NCI-H446 (cell line): ENCODE measurements at places on chromosomes 3 and 15.

GRCh38 chr3:168539909-168540308 is 444.2 kb upstream of the GOLIM4 start:
- no peak for DNase-seq

GRCh38 chr3:119642746-119643473 is 17.5 kb downstream of the POPDC2 start:
- DNase-seq, result no peak

DNA sequence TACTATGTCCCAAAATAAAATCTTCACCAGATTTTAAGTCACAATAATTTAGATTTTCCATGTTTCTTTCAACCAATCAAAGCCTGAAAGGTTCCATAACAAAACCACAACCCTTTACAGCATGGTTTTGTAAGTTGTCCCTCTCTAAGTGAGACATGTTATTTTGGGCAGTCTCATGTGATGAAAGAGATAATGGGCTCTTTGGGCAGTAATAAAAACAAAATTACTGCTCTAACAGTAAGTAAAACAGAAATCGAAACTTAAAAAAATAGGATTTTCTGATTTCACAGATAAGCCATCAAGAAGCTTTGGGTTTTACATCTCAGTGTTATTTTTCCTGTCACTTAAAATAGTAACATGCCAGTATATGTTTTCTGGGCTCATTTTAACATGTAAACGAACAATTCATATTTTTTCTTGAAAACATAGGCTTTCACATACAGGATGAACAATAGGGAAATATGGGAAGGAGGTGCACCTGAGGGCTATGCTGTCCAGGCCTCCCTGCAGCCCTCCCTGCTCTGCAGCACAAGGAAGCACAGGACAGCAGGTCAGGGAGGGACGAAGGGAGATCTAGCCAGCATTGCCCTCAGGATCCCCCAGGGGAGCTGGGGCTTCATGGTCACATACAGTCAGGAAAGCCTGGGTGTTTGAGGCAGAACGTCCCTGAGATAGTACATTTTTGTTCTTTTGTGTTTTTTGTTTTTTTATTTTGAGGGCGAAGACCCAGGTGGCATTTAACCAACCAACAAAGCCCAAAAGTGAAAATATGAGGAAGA is 157.4 kb downstream of the SHOX2 start:
- no peak for DNase-seq

- DNase-seq, result peak; percentile 98
Measured at GRCh38 chr3:124558991-124559845, 171.0 kb upstream of the UMPS start.

DNA sequence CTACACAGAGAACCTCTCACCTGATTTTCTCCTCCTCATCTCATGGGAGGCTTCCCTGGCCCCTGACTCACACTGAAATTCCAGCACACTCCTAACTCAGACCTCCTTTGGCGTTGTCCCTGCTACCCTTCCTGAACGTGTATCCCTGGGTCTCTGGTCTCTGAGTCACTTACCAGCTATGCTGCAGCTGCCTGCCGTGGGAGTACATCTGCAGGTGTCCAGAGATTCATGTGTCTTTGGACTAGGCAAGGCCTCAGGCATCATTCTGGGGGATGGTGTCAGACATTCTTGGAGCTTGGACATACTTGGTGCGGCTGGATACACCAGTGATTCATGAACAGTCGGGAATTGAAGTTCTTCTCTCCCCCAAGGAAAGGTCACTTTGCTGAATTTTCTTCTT is 148.8 kb upstream of the TRIM42 start:
- no peak for DNase-seq

- DNase-seq, result no peak
Measured at GRCh38 chr3:177787279-177788041, 590.2 kb upstream of the TBL1XR1 start.

DNA sequence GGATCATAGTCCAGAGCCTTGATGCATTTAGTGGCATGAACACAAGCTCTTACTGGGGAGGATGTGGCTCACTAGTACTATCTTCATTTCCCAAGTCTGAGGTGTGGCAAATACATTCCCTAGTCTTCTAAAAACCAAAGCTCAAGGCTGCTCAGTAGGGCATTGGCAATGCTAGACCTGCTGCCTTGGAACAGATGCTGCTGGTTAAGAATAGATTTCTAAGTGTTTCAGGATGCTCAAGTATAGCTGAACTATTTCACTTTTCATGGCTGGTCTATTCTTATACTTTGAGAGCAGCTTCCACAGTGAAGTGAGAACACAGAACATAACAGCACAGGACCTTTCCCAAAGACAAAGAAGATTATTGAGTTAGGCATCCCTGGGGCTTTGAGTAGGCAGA is 178.8 kb downstream of the CHST2 start:
- DNase-seq, result no peak

- no peak for DNase-seq
Measured at GRCh38 chr15:68345481-68345880, 67.9 kb downstream of the FEM1B start.

GRCh38 chr3:47910777-47911440 is 105.3 kb downstream of the MAP4 start:
- DNase-seq, result no peak

DNA sequence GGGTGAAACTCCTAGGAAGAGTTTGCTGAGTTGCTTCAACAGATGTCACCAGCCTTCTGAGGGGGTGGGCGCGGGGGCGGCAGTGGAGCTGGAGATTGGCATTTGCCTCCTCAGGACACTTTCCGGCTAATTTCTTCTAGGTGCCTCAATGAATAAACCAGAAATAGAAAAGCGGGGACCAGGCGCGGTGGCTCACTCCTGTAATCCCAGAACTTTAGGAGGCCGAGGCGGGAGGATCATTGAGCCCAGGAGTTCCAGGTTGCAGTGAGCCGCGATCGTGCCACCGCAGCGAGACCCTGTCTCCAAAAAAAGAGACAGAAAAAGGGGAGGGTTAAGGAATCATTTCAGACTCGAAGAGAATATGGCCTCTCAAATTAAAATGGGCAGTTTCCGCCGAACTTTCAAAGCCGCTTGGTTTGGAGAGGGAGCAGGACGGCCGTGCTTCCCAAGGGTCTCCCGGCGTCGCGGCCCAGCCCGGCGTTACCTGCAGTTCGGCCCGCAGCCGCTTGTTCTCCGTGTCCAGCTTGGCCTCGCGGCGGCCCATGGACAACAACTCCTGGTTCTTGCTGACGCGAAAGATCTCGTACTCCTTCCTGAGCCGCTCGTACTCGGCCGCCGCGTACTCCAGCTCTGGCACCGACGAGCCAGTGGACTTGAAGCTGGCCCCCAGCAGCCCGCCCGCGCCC is 587 bp downstream of the NPHP3 start:
- peak; percentile 62 for DNase-seq

DNA sequence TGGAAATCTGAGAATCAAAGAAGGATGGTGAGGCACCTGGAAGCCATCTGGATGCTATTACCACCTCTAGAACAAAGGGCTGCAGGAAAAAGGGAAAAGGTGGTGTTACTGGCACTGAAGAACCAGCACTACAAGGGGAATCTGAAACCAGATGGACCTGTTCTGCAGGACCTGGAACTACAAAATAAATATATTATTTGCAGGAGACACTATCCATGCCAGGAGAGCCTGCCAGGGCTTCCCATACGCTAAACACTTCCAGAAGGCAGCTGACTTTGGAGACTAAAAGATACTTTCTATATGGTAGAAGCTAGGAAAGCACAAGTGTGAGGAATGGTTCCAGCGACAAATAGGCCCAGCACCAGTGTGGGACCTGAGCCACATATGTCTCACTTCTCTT is 83.4 kb upstream of the POU1F1 start:
- DNase-seq, result no peak

DNA sequence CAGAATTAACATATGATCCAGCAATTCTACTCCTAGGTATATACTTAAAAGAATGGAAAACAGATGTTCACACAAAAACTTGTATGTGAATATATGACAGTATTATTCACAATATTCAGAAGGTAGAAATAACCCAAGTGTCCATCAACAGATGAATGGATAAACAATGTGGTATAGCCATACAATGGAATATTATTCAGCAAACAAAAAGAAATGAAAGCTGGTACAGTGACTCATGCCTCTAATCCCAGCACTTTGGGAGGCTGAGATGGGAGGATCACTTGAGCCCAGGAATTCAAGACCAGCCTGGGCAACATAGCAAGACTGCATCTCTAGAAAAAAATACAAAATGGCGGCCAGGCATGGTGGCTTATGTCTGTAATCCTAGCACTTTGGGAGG is 129.4 kb downstream of the RBPMS2 start:
- no peak for DNase-seq

DNA sequence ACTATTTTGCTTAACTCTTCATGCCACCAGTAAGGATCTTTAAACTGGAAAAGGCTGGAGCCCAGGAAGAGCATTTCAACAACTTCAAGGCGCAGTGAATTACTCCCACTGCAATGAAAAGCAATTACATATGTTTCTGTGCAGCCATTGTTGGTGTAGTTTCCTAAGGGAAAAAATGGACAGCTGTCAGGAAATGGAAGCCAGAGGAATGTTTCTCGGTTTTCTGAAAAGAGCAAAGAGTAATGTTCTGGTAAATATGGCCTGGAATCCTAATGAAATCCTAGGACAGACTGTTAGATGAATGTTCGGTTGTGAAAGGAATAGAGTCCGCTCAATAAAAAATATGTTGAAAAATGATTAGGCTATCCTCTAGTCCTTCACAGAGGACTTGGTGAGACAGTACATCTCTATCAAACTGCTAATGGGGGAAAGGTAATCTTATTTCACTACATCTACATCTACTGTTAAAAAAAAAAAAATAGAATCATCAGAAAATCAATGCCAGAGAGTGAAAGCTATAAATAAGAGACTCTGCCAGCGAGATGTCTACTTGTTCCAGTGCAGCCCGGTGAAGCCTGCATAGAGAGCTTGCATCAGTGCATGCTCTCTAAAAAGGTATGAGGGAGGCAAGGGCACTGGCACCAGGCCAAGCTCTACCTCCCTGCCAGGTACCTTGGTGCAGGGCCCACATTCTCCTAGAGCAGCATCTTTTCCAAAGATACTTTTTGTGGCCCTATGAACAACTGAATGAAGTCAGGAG is 68.2 kb upstream of the TJP1 start:
- DNase-seq, result no peak

DNA sequence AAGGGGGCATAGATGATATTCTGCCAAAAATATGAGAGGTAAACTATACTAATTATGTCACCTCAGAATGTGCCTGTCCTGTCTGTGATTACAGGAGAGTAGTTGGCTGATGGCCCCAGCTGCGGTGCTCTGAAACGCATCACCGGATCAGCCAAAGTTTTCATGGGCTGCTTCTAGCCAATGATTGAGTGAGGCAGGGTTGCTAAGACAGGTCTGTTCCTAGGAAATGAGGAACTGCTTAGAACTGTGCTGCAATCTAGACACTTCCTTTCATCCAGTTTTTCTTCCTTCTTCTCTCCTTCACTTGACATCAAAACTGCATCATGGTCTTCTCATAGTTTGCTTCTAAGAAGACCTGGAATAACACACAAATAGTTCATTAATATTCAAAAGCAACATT is 124.0 kb downstream of the KCNH8 start:
- DNase-seq, result no peak

- no peak for DNase-seq
Measured at GRCh38 chr3:25469558-25469957, 41.5 kb downstream of the RARB start.

- no peak for DNase-seq
Measured at GRCh38 chr3:10533737-10534023, 28.3 kb upstream of the ATP2B2 start.

GRCh38 chr15:101458158-101458900 is 31.2 kb downstream of the PCSK6 start:
- DNase-seq, result no peak

DNA sequence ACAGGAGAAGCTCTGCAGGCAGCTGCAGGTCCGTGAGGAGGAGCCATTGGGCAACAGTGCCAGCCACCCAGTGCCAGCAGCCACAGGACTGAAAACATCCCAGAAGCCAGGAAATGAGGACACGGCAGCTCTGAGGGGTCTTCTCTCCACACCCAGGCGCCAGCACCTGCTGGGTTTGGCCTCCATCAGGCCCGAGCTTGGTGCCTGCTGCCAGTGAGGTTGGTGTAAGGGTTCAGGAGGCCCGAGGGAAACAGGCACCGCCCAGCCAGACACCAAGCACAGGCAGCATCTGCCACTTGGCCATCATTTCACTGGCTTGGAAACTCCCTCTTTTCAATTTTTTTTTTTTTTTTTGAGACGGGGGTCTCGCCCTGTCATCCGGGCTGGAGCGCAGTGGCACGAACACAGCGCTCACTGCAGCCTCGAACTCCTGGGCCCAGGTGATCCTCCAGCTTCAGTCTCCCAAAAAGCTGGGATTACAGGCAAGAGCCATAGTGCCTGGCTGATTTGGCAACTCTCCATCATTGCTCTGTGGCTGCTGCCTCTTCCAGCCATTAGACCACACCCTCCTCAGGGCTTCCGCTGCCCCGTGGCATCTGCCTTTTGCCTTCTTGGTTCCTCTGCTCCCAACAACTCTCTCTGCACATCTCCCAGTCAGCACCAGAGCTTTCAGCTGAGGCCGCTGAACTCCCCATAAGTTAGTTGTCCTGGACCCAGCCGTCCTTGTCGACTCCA is 1.5 kb upstream of the ITIH3 start:
- peak; percentile 85 for DNase-seq

- DNase-seq, result no peak
Measured at GRCh38 chr3:131324923-131325322, 56.7 kb upstream of the NUDT16 start.

DNA sequence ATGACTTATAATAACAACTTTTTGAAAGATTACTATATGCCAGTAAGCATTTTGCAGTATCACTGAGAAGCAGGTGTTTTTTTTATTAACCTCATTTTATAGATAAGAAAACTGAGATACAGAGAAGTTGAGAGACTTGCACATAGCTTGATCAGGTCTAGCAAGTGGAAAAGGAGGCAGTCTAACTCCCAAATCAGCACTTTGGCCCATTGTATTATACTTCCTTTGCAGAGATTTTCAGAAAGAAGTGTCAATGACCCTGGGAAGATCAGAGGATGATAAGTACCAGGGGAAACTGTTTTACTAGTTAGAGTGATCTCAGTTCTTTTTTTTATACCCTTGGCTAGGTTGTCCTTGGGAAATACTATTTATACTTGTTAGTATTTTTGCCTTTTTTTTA is 358.7 kb downstream of the SQOR start:
- no peak for DNase-seq

DNA sequence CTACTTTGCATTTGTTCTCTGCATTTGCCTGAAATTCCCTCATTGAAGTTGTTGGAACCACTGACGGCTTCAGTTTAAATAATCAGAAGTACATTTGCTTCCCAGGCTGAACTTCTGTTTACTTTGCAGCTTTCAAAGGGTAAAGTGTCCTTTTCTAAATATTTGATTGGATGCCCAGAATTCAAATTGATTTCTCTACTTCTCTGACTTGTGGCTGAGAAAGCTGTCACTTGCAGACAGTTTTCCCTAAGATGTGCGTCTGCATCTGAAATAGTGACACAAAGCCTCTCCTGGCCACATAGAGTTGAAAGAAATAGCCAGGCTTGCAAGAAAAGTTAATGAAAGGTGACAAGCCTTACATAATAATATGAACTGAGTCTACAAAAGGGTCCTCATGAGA is 299.6 kb downstream of the THSD4 start:
- DNase-seq, result no peak

GRCh38 chr3:192870822-192871221 is 46.8 kb downstream of the MB21D2 start:
- DNase-seq, result no peak

GRCh38 chr3:177811112-177811511 is 613.8 kb upstream of the TBL1XR1 start:
- no peak for DNase-seq

GRCh38 chr3:149506540-149506939 is 32.0 kb downstream of the TM4SF4 start:
- no peak for DNase-seq
